ENCODE measurements at places on chromosomes 5 and 9.
A peak's percentile ranks its signal among the peaks of the same experiment; 100 is the strongest.

DNA sequence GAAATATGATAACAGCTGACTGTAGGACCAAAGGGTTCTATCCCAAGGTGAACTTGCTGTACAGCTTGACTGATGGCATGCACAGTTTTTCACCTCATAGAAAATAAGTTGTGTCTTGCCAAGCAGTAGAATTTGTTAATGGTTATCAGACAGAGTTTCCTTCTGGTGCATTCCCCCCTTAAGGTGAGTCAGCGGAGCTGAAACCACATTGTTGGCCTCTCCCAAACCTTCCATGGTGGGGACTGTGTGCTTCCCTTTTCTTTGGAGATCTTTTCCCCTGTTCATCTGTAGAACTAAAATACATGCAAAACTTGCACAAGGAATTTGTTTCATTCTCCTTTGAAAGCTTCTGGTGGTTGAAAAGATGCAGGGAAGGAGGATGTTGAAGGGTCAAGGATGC is 179.8 kb downstream of the FGF1 start:
- no peak for DNase-seq

DNA sequence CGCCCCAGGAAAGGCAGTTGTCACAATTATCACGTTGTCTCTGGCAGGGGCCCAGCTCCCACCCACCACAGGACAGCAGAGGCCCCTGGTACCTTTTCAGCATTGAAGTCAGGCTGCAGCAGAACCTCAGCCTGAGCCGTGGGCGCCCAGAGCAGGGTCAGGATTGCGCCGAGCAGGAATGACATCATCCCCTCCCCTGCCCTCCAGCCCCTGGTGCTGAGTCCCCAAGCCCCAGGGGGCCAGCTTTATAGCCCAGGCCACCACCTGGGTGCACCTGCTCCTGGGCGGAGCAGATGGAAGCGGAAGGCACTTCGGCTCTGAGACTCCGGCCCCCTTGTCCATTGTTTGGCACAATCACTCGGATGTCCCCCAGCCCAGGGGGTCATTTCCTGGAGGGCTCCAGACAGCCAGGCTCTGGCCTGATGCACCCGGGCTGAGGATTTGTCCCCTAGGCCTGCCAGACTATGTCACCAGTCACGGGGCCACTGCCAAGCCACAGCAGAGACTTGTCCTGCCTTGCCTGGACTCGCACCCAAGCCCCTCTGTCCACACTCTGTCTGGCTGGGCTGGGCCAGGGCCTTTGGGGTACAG is at the start of gene LCN15:
Gene LCN15, minus strand, starts transcription at position 218 of the 591 bp plus-strand sequence. Its CDS starts 30 bp downstream, at position 188.
- DNase-seq = no peak

GRCh38 chr9:135990468-135991429 is 29.6 kb upstream of the UBAC1 start:
- peak; percentile 86 for DNase-seq

DNA sequence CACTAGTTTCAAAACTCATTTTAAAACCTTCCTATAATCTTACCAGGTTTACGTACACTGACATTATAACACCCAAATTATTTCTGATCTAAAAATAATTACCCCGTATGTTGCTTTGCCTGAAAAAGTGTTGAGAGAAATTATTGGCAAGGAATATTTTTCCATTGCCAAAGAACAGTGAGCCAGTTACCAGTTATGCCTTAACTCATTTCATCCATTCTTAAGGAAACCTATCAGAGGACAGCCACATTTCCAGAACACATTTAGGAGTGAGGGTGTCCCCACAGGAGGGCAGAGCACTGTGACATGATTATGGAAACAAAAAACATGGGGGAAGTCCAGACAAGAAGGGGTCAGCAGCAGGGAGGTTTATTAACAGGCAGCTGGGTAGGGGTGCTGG is 52.2 kb downstream of the GABBR2 start:
- no peak for DNase-seq

DNA sequence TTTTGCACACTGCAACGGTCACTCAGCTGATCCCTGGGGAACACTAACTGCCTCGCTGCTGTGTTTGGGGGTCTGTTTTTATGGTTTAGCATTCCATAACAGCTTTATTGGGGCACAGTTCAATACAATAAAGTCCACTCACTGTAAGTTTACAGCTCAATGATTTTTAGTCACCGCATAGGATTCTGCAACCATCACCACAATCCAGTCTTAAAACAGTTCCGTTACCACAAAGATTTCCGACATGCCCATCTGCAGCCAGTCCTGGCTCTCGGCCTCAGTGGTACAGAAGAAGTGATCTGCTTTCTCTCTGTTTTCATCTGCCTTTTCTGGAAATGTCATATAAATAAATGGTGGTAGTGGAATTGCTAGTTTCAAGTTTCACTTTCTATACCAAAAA is 23.6 kb downstream of the OR2V2 start:
- DNase-seq = no peak

DNA sequence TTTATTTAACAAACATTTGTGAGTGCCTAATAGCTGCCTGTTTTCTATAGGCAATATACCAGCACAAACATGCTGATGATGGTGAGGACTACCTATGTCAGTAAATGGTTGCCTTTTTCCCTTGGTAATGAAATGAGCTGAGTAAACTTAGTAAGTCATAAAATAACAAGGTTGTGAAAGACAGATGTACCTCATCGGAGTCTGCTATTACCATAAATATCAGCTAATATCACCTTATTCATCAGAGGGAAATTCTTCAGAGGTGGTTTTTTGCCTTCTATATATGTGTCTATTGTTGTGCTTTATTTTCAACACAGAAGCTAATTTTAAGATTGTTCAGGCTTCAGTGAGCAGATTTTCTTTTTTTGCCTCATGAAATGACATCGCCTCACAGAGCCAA is 1040.5 kb downstream of the DTWD2 start:
- no peak for DNase-seq

- no peak for DNase-seq
Measured at GRCh38 chr5:141934099-141934844, 10.6 kb downstream of the DELE1 start.

- DNase-seq = peak; percentile 71
Measured at GRCh38 chr5:93571114-93571949, 9.7 kb downstream of the NR2F1-AS1 start.

Data from ecto neural progenitor cell (in vitro differentiated cells).